ENCODE measurements at places on chromosomes 1 and 21.

- no peak for DNase-seq
Observed at GRCh38 chr1:10657088-10657847, 139.2 kb downstream of the CASZ1 start.

- DNase-seq = no peak
Observed at GRCh38 chr1:54126271-54126815, 26.5 kb downstream of the CDCP2 start.

DNA sequence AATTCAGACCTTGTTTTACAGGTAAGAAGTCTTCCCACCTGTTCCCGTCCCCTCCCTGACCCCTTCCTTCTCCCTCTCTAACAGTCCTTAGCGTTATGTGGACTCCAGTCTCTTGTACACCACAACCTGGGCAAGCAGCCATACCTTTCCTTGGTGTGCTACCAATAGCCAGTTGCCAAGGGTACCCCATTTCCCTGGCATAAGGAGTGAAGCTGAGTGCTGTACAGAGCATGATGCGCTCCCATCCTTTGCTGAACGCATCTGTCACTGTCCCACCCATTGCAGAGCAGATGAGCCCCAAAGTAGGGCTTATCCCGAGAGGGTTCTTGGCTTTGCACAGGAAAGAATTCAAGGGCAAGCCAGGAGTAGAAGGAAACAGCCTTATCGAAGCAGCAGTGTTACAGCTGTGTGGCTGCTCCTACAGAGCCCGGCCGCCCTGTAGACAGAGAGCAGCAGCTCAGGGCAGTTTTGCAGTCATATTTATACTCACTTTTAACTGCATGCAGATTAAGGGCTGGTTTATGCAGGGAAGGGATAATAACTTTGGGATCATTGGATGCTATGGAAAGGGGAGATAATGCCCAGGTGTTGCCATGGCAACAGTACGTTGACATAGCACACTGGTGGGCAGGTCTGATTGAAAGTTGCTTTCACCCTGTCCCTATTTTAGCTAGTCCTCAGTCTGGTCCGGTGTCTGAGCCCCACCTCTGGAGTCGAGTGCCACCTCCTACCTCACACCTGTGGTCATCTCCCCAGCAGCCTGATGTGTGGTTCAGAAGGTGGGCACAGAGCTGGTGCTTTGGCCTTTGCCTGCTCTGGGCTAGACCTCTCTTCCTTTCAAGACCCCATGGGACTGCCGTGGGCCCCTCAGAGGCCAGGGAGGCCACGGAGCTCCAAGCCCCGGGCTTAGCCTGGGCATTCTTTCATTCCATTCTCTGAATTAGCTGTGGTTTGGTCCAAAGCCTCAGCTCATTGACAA is 5.1 kb downstream of the FHAD1 start:
- no peak for DNase-seq

DNA sequence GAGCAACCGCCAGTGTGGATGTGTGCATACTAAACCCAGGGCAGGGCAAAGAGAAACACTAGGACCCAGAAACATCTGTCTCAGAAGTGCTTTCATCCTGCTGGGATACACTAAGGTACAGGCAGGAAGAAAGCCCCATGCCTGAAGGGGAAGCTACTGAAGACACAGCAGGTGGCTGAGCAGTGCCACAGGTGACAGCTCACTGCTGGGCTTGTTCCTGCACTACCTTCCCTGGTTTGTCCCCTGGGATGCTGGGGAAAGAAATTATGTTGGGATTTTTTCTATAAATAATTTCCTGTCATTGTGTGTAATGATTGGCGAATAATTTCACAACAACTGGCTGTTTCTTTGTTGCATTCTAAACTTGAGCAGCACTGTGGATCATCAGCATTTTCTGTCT is 245.3 kb upstream of the RAB4A start:
- DNase-seq = no peak

DNA sequence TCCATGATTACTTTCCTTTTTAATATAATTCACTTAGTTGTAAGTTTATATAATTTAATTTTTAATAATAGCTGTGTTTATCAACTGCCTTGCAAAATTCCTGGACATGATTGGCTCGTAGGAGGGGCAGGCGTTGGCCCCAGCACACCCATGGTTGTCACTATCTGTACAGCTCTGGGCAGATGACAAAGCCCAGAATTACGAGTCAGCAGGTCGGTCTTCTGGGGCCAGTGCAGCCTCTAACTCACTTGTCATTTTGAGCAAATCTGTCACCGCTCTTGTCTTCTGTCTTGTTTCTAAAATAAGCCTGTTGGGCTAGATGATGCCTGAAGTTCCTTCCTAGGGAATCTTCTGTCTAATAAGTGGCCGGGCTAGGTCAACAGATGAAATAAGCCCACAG is 21.4 kb upstream of the LRRC38 start:
- DNase-seq = no peak

GRCh38 chr1:55632906-55633305 is 417.7 kb upstream of the USP24 start:
- DNase-seq = no peak

DNA sequence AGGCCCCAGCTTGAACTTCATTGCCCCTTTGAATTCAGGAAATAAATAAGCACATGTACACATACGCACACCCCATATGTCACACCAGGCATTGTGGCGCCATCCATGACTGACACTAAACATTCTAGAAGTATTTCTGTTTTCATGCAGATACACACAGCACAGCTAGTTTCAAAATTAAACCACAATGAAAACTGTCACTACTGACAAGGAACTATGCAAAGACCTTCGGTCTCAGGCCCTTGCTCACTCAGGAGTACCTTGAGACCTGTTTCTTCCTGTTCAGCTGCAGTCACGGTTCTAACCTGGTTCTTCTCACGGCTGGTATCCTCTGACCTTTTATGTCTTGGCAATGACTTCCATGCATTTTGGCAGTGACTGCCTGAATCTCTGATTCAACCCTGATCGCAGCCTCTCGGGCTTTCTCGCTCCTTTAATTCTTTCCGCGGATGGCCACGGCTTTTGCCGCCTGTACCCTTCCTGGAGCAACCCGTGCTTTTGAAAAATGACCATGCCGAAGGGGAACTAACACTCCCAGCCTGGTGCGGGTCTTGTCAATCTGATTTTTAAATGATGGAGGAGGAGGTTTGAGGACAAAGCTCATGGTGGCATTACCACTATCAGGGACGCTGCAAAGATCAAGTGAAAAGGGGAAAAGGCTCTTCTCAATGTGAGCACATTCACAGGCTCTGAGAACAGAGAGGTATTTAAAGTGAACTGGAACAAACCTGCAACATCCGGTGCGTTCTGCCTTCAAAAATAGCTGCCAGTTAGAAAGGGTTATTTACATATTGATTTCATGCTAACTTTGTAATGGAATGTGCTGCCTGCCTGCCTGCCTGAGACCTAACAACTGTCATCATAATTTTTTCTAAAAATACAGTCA is 384.6 kb downstream of the RRAGC start:
- no peak for DNase-seq

- DNase-seq = no peak
Observed at GRCh38 chr1:187041104-187041503, 212.4 kb downstream of the PLA2G4A start.

GRCh38 chr1:14912839-14913481 is 240.6 kb upstream of the TMEM51 start:
- no peak for DNase-seq

- DNase-seq = peak; percentile 89
Observed at GRCh38 chr1:205504311-205505075, at the start of gene CDK18. Gene CDK18 (plus strand): TSS chr1:205504669. CDS start chr1:205523168, 18,499 bp downstream.

DNA sequence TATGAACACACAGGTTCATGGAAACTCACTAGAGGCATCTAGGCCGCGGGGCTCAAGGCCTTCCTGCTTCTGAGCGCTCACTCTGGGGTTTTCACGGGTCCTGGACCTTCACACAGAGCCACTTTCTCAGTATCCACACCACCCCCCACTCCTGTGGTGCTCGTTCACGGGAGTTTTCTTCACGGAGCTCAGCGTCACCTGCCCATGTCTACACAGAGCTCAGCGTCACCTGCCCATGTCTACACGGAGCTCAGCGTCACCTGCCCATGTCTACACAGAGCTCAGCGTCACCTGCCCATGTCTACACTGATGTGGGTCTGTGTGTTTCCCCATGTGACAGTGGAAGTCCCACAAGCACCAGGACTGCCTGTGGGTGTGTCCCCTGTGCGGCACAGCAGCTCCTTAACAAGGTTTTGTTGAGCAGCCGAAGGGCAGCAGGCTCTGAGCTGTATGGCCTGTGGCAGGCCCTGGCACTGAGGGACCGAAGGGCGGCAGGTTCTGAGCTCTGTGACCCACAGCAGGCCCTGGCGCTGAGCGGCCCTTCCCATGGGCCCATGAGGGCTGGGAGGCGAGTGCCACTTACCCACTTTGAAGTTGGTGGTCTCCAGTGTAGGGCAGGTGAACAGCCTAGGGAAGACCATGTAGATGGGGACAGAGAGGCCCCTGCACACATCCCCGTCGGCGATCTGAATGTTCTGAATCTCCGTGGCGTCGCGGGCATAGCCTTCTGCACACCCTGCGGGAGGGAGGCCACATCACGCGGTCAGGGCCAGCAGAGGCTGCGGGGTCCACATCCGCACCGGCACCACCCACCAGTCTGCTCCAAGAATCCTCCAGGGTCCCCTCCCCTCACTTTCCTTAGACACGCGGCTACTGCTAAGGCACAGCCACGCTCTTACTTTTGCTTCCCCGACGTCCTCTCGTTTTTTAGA is 39.8 kb downstream of the VPS26C start:
- DNase-seq = no peak

- DNase-seq = no peak
Observed at GRCh38 chr1:79773385-79773784, 766.9 kb upstream of the ADGRL4 start.

DNA sequence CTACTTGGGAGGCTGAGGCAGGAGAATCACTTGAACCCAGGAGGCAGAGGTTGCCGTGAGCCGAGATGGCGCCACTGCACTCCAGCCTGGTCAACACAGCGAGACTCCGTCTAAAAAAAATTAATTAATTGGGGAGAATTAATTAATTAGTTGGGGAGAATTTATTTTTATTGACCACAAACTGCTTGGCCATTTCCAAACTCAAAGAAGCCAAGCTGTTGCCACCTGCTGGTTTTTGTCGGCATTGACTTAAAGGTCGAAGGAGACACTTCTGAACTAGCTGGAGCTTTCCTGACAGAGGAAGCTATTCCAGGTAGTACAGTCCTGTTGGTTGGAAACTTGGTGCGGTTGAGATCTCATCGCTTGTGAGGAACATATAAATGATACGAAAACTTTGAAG is 13.1 kb downstream of the MAP1LC3C start:
- DNase-seq = peak; percentile 61

- peak; percentile 36 for DNase-seq
Observed at GRCh38 chr1:64663668-64664067, 81.2 kb upstream of the RAVER2 start.

GRCh38 chr1:227317011-227317451 is 1.3 kb downstream of the CDC42BPA start:
- DNase-seq = no peak

DNA sequence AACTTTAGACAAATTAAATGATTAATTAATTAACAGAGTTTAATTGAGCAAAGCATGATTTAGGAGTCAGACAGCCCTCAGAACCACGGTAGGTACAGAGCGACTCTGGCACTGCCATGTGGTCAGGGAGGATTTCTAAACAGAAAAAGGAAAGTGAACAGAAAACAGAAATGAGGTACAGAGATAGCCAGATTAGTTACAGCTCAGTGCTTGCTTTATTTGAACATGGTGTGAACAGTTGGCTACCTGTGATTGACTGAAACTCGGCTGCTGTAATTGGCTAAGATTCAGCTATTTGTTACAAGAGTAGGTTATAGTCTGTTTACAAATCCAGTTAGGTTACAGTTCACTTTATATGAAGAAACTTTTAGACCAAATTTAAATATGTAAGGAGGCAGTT is 163.0 kb upstream of the TNR start:
- no peak for DNase-seq

Measured in inflammatory macrophage (primary cell).